ENCODE measurements at places on chromosomes 1 and 21.

DNA sequence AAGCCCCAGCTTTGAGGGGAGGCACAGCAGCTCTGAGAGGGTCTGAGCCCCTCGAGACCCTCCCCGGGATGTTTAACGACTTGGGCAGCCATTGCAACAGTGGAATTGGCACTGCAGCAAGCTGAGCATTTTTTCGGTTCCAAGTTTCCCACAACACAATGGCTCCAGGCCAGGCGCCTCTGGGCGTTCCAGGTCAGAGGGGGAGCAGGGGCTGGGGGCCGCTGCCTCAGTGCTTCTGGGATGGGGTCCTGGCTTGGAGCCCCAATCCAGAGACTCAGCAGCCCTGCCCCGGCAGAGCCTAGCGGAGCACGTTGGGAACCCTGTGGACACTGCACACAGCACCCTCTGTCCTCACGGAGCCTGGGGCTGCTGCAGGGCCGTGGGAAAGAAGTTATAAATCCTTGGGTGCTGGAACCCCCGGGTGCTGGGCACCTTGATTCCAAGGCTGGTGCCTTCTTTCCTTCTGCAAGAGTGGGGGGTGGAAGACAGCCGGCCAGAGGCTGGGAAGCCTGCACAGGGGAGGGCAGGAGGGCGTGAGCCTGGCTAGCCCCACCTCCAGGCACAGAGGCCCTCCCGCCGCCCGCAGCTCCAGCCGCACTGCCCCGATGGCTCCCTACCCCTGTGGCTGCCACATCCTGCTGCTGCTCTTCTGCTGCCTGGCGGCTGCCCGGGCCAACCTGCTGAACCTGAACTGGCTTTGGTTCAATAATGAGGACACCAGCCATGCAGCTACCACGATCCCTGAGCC, 50.1 kb downstream of the COL18A1 start:
- DNase-seq: peak; percentile 86

DNA sequence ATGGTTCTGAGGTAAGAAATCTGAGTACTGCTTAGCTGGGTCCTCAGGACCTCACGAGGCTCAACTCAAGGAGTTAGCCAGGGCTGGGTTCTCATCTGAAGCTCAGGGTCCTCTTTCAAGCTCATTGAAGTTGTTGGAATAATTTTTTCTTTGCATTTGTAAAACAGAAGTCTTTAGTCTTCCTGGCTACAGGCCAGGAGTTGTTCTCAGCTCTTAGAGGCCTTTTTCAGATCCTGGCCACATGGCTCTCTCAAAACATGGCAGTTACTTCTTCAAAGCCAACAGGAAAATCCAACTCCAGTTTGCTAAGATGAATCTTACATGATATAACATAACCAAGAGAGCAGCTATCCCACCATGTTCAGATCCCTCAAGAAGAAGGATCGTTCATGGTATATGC, 92.3 kb upstream of the CHODL start:
- DNase-seq: no peak

GRCh38 chr1:198333744-198334143, 176.9 kb downstream of the NEK7 start:
- DNase-seq: no peak

GRCh38 chr1:231266811-231267322, 25.9 kb downstream of the GNPAT start:
- no peak for DNase-seq

- DNase-seq: no peak
These were observed 19.5 kb upstream of the NCMAP start for GRCh38 chr1:24536391-24536840.

- DNase-seq: no peak
These were observed 140.5 kb downstream of the SLC44A5 start for GRCh38 chr1:75470448-75470847.

GRCh38 chr1:150561254-150561973, 12.2 kb downstream of the ADAMTSL4 start:
- peak; percentile 94 for DNase-seq

DNA sequence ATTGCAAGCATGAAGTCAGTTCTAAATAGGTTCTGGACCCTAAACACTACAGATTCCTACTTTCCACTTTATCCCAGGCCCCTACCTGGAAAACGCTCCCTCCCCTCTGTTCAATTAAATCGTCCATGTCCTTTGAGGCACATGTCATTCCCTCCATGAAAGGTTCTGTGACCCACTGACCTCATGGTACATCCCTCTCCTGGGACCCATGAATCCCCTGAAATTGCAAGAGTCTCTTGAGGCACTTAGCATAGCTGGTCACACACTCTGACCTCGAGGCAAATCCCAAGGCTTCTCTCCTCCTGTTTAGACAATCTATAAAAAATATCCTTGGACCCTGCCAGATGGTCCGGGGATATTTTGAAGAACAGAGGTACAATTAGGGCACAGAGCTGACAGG, 34.3 kb upstream of the KRTAP19-8 start:
- no peak for DNase-seq

DNA sequence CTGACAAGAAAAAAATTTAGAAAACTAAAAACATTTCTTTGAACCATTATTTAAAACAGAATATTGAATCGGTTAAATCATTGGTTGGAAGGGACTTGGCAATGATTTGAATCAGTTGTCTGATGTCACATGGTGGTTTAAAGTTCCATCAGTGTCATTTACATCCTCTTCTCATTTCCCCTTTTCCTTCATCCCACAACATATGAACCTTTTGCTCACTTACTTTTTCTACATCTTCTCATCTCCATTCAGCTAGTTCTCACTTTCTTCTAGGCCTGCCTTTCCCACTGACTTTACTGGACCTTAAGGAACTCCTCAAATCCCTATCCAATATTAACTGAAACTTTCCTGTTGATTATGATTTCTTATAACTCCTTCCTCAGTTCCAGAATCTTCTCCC, 58.5 kb downstream of the PHACTR4 start:
- DNase-seq: no peak

DNA sequence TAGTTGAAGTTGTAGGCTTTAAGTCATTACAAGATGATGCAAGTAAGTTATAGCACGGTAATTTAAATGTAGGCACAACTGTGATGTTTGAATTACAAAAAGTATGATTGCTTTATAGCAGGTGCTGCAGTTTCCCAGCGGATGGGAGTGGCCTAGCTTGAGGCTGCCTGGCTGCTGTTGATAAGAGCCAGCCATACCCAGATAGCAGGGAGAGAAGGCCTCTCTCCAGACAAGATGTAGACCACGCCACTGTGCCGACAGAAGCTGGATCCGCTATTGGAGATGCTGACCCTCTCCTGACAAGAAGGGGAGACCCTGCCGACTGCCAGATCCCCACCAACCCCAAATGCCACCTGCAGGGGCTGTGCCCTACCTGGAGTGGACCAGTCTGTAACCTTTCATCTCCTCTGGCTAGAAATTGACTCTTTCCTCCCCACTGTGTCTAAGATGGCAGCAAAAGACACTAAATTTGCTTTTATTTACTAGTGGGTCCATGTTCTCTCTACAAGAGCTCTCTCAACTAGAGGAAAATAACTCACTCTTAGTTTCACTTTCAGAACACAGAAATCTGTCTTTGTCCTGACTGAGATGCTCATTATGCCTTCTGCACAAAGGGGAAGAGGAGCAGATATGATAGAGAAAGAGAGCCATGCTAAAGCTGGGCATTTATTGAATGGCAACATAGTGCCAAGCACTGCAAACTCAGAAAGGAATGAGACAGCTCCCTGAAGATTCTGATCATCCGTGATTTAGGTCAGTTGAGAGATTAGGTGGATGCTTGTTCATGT, 127.9 kb downstream of the URB2 start:
- DNase-seq: no peak

DNA sequence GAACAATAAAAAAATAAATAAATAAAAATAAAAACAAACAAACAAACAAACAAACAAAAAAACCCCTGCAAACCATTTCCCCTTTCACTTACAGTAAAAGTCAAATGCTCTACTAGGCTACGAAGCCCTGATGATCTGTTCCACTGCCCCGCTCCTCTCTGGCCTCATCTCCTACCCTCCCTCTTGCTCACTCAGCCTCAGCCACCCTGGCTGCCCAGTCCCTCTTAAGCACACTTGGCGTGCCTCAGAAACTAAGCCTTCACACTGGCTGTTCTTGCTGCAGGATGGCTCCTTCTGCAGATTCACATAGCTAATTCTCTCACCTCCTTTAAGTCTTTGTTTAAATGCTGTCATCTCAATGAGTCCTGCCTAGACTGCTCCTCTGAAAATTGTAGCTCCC, 30.8 kb upstream of the UHMK1 start:
- DNase-seq: no peak

GRCh38 chr1:221839782-221840395, 98.0 kb upstream of the DUSP10 start:
- no peak for DNase-seq

GRCh38 chr1:73463873-73464272, 734.1 kb downstream of the LRRIQ3 start:
- no peak for DNase-seq

- no peak for DNase-seq
These were observed 1.2 kb downstream of the HSPG2 start for GRCh38 chr1:21935891-21936365.

- no peak for DNase-seq
These were observed 3.1 kb downstream of the TNNT2 start for GRCh38 chr1:201374364-201374763.

GRCh38 chr1:76799700-76800099, 67.6 kb upstream of the ST6GALNAC5 start:
- DNase-seq: no peak

DNA sequence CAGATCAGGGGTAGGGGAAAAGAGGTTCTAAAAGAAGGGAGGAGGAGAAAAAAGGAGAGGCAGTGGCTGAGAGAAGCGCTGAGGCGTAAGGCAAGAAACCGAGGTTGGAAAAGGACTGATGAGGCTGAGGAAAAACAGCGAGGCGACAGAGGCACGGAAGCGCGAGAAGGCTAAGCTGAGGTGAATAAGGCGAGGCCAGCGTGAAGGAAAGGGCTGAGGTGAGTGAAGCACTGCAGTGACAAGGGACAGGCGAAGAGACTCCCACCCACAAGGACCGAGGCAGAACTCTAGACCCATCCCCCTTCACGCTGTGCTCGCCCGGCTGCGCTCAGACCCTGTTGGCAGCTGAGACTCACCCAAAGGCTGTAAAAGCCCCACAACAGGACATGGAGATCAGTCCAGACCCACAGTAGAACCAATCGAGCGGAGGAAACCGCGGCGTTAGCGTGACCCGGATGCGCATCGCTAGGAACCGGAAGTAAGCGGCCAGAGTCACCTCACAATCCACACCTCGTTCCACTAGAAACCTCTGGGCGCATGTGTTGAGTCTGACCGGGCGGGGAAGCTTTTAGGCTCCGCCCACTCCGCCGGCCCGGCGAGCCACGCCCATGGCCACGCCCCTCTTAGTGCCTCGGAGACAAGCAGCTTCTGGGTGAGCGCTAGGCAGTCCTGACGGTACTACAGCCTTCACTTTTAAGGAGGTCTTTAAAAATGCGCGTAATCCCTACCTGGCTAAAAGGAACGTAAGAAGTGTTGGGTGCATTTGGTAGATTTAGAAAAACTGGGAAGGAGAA, at the start of gene EYA3:
TSS of gene EYA3 (minus strand) at position 443 of the 794 bp plus-strand sequence. CDS start 30,584 bp downstream, outside the sequence.
- DNase-seq: peak; percentile 98

- DNase-seq: peak; percentile 46
These were observed 57.8 kb downstream of the SLC35D1 start for GRCh38 chr1:66996018-66996682.

- no peak for DNase-seq
These were observed 8.2 kb upstream of the KCNA3 start for GRCh38 chr1:110682898-110683297.

DNA sequence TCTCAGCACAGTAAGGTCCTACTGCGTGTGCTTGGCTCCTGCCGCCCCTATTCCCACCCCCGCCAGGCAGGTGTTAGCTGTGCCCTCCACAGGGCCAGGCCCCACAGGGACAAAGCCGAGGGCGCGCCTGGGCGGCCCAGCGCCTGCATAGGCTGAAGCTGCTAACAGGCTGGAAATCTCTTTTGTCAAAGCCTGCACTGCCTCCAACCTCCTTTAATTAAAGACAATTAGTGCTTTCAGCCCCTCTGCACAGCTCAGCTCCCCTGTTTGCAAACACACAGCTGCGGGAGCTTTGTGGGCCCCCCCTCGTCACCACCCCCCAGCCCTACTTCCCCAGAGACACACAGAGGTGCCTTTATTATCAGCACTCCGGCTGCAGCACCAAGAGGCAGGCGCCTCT, 95.9 kb downstream of the EPHB2 start:
- DNase-seq: no peak

GRCh38 chr1:96291468-96291867, 430.1 kb upstream of the PTBP2 start:
- no peak for DNase-seq

DNA sequence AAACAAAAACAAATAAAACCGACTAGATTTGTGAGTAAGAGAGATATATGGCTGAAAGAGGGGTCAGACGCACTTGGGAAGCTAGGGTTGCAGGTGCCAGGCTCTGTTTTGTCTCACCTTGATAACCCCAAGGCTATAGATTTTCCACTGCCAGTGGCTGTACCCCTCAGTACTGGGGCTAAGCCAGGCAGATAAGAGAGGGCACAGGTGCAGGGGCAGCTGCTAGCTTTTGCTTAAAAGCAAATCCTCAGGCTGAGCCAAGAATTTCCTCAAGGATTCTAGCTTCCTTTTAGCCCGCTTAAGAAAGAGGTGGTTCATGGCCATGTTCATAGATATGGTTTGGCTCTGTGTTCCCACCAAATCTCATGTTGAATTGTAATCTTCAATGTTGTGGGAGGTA, 57.9 kb downstream of the OVGP1 start:
- DNase-seq: no peak

DNA sequence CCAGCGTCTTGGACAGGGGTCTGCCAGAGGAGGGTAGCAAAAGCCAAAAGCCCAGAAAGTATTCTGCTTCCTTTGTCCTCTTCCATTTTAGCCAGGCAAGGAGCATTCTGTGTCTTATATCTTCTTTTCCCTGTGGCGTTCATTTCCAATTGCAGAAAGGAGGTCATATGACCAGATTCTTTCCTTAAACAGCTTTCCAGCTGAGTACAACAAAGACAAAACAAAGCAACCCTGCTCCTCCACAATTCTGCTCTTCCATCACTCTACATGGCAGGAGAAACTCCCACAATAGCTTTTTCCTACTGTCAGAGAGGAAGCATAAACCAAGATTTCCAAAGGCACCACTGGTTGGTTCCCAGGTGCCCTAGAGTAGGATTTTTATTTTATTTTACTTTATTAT, 19.7 kb downstream of the ENSA start:
- no peak for DNase-seq

DNA sequence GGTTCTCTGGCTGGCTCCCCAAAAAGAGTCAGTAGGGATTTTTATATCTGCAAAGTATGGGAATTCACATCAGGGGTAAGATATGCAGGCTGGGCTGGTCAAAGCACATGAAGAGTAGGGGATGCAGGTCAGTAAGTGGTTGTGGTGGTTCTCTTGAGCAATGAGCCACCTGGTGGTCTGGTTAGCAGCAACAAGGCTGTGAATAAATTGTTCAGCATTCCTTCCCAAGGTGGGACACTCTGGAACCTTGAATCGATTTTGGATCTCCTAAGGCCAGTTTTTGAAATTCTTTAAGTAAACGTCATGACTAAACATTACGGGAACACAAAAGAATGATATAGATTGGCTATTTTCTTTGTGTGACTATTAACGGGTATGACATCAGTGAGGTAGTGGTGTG, 563.0 kb upstream of the NEGR1 start:
- DNase-seq: no peak

DNA sequence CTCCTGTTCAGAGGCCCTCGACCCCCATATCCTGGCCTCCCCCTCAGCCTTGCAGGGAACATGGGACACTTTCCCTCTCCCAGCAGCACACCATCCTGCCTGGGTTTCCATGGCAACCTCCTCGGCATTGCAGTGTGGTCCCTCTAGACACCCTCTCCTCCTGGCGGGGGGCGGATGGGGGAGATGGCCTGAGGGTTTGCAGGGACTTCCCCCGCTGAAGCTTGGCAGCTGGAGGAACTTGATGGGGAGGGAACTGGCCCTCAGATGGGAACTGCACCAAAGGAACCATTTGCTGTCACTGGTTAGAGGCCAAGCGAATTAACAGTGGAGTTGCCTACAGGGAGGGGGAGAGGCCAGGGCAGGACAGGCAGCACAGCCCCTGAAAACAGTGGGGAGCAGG, 28.7 kb downstream of the RIMS3 start:
- DNase-seq: no peak

All from AG08396 (cell line).